NAMALWA (cell line): ENCODE measurements at places on chromosomes 3 and 15.

DNA sequence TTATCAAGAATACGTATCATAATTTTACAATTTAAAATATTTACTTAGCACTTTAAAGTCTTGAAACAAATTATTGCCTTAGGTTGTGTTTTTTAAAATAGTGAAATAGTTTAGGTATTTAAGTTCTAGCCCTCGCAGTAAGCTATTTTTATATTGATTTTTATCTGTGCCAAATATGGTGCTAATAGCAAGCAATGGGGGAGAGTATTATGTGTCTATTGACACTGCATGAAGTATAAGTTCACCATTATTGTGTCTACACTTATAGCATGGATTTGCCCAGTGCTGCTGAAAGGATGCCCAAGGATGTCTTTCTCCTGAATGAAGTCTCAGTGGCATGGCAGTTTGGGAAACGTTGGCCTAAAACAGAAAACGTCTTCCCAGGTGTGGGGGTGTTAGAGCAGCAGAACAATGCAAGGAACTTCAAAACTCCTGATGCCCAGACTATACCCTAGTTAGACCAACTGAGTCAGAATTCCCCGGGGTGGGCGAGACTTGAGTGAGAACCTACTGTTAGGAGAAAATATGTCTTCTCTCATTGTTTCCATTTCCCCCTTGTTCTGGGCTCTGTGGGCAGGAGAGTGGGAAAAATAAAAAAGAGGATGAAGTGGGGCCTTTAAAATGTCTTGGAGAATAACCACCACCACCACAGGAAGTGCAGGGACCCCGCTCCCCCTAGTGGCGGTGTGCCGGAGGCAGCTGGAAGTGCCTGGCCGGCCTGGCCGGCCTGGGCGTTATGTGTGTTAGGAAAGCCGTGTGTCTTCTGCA lies 104.2 kb upstream of the SLC7A14 start:
- DNase-seq: peak; percentile 50

DNA sequence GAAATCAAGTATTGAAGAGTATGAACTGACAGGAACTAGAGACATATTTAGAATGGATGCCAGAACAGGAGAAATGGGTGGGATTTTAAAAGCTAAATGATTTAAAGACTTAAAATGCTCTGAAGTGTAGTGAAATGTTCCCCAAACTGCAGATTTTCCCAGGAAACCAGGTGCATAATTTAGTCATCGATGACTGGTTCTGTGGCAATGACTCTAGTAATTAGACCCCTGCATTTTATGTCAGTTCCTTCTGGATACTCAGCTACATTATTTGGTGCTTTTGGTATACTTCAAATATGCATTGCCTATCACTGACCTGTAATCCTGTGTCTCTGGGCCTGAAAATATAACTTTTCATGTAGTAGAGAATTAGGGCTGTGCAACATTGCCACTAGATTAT lies 16.8 kb downstream of the AGTR1 start:
- DNase-seq: no peak

GRCh38 chr3:125644036-125645005 lies 49.0 kb upstream of the OSBPL11 start:
- DNase-seq: no peak

- no peak for DNase-seq
These were observed 299.6 kb downstream of the CACNA2D3 start for GRCh38 chr3:54421943-54422342.
